ENCODE measurements at places on chromosomes 7 and 10.
A peak's percentile ranks its signal among the peaks of the same experiment; 100 is the strongest.

GRCh38 chr7:771234-772004, 44.3 kb upstream of the PRKAR1B start:
- DNase-seq, result no peak

DNA sequence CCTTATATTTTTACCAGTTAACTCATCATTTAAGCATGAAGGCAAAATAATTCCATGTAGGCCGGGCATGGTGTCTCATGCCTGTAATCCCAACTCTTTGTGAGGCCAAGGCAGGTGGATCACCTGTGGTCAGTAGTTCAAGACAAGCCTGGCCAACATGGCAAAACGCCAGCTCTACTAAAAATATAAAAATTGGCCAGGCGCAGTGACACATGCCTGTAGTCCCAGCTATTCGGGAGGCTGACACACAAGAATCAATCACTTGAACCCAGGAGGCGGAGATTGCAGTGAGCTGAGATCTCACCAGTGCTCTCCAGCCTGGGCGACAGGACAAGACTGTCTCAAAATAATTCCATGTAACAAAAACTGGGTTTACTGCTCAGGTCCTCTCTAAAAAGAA, 18.3 kb downstream of the HNRNPA2B1 start:
- DNase-seq, result no peak

DNA sequence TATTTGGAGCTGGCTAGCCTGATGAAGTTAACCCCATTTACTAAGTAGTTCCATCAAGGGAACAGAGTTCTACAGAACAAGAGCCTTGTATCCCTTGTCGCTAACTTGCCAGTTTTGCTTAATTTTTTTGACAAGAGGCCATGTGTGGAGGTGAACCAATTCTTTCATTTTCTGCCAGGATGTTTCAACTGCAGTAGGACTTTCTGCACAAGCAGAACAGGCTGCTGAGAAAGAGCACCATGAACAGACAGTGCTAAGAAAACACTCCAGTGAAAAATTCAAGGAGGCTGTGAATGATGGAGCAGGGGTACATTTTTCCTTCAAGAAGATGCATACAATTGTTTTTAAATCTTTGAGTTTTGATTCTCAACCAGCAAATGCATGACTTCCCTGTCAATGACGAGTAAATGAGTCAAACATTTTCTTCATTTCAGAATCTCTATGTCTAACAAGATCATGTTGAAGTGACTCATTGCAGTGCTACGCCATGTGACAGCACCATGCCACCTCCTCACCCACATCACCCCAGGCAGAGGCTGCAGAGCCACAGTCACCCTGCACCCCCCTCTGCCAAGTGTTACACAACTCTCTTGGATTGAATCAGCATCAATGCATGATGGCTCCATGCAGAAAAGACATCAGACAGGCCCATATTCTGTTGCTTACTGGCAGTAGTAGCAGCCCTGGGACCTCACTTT, 193.1 kb downstream of the COBL start:
- no peak for DNase-seq

- no peak for DNase-seq
These were observed 321.8 kb downstream of the DPP6 start for GRCh38 chr7:154373956-154374355.

- no peak for DNase-seq
These were observed 278.8 kb downstream of the CACNA2D1 start for GRCh38 chr7:82164813-82165212.

- DNase-seq, result peak; percentile 12
These were observed 71.1 kb upstream of the CFAP46 start for GRCh38 chr10:133013463-133013862.

- no peak for DNase-seq
These were observed 23.7 kb upstream of the DDC start for GRCh38 chr7:50588937-50589336.

GRCh38 chr7:52741670-52742290, 293.7 kb upstream of the POM121L12 start:
- no peak for DNase-seq

DNA sequence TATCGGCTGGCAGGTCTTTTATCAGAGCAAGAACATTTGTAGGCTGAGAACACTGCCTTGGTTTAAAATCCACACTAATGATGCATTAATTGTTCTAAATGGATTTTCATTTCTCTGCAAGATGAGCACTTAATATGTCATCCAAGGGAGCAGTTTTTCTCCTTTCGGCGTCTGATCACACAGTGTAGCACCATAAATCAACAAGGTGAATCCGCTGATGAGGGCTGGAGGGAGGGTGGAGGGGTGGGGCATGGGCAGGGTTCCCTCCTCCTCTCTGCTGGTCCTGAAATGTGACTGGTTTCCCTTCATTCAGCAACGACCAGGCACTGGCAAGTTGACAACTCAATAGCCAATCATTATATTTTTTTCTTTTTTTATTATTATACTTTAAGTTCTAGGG, 45.6 kb downstream of the ADAM12 start:
- DNase-seq, result no peak

DNA sequence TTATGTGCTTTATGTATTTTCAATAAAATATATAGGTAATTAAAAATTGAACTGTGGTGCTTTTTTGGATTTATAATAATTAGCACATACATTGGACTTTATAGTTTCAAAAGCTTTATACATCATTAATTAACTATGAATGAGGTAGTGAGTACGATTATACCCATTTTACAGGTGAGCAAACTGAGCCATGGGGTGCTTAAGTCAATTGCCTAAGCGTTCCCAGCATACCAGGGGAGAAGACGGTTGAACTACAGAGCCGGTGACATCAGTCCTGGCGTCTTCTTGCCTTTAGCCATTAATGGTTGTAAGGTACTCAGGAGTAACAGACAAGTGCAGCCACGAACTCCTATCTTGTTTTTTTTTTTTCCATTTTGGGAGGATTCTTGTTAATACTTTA, 172.8 kb downstream of the GATA3 start:
- no peak for DNase-seq

- peak; percentile 25 for DNase-seq
These were observed 194.9 kb downstream of the SUGCT start for GRCh38 chr7:40329601-40330153.

DNA sequence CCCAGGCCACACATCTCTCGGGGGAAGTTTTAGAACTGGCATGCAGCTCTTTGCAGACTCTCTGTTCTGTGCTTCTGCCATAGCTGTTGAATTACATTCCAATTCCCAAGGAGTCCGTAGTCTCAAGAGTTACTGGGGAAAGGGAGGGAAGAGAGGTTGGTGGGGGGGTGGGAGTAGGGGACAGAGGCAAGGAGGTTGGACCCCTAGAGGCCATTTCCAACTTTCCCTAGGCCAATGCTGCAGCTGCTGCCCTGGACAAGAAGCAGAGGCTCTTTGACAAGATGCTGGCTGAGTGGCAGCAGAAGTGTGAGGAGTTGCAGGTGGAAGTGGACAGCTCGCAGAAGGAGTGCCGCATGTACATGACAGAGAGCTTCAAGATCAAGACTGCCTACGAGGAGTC, 23.8 kb downstream of the MYH16 start:
- DNase-seq, result no peak

- no peak for DNase-seq
These were observed 58.2 kb downstream of the SORBS1 start for GRCh38 chr10:95503001-95503400.

- DNase-seq, result no peak
These were observed 380.8 kb upstream of the LRGUK start for GRCh38 chr7:133746305-133746704.

GRCh38 chr7:28174901-28175661, 5.5 kb downstream of the JAZF1 start:
- no peak for DNase-seq

DNA sequence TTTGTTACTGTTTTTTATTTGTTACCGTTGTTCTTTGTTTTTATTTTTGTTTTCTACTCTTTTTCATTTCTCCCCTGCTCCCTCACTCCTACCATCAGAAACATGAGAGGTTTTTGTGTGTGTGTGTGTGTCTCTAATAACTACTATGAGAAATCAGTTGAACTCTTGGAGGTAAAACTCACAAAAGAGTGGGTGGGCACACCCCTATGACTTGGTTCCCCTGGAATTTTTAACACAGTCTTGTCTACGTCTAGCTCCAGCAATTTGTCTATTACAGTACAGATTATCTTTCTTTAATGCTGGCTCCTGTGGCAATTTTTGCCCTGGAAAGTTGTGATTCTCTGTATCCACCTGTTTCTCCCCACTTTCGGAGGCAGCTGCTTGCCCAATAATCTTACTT, 56.2 kb downstream of the AOAH start:
- DNase-seq, result no peak

GRCh38 chr7:107779647-107780099, 23.4 kb downstream of the SLC26A3 start:
- no peak for DNase-seq

- no peak for DNase-seq
These were observed 186.6 kb downstream of the DNAJB6 start for GRCh38 chr7:157523371-157523765.

- no peak for DNase-seq
These were observed 74.7 kb upstream of the FZD8 start for GRCh38 chr10:35716776-35717175.

- DNase-seq, result peak; percentile 65
These were observed 21.3 kb downstream of the TIAL1 start for GRCh38 chr10:119575506-119575905.

DNA sequence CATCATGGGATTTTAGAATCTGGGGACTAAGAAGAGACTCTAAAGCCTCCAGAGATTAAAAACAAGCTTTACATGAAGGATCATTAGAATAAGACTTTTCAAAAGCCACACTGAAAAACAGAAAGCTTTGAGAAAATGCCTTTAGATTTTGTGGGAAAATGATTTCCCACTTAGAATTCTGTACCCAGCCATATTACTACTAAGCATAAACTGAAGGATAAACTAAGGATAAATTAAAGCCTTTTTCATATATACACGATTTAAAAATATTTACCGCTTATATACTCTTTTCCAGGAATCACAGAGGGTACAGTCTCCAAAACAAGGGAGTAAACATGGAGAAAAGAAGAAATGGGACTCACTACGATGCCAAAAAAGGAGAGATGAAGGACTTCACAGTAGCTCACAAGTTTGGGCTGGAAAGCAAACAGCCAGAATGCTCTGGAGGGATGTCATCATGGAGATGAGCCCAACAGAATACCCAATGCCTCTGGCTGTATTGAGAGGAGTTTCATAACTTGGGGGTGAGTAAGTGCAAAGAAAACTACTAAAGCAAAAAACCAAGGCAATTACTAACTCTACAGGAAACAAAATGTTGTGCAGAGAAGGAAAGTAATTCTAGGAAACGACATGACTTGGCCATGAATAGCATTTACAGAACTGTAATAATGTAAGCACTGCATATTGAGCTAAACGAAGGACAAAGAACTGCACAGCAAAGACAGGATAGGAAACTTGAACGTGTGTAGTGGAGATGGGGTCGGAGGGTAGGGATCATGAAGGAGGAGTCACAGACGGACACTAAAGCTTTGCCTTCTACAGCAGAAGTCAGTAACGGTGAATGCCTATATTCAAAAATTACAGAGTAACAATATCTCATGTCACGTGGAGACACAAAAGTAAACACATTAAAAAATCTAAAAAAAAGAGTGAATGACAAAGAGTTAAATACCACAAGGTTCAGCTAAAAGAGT, 61.4 kb upstream of the ASAH2 start:
- no peak for DNase-seq

GRCh38 chr7:98281757-98282606, 496 bp downstream of the BRI3 start:
- no peak for DNase-seq

Measured in CD4-positive, alpha-beta T cell treated with Interleukin-12 subunit alpha and Interleukin-12 subunit beta, for 1 hour (primary cell).